Femur (tissue), 1 donor: ENCODE measurements at places on chromosomes 2 and 18.

DNA sequence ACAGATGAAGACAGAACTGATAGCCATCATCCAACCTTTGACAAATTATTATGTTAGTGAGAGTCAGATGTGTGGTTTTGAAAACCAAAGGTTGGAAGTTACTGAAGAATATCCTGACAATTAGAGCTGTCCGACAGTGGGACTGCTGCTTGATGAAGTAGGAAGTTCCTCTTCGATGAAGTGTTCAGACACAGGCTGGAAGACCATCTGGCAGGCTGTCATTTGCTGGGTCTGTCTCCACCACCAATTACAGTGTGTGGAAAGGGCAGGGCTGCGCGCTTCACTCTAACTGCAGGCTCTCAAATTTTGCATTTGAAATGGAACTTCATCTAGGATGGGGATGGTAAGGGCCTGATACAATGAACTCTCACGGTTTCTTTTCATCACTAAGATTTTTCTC, 313.8 kb downstream of the PIK3C3 start:
- peak; percentile 42 for DNase-seq

- DNase-seq, result peak; percentile 17
Observed at GRCh38 chr2:109447776-109448175, 166.0 kb downstream of the SEPTIN10 start.

- peak; percentile 61 for DNase-seq
Observed at GRCh38 chr2:203909261-203909967, 27.1 kb upstream of the ICOS start.

GRCh38 chr2:74948779-74949178, 9.7 kb upstream of the POLE4 start:
- no peak for DNase-seq

GRCh38 chr2:105711394-105711793, 33.3 kb upstream of the NCK2 start:
- DNase-seq, result no peak

GRCh38 chr2:238278626-238279323, 9.6 kb downstream of the PER2 start:
- DNase-seq, result no peak

GRCh38 chr2:101188683-101189405, 37.7 kb upstream of the TBC1D8 start:
- DNase-seq, result no peak

- no peak for DNase-seq
Observed at GRCh38 chr18:7084080-7085065, 33.2 kb downstream of the LAMA1 start.

DNA sequence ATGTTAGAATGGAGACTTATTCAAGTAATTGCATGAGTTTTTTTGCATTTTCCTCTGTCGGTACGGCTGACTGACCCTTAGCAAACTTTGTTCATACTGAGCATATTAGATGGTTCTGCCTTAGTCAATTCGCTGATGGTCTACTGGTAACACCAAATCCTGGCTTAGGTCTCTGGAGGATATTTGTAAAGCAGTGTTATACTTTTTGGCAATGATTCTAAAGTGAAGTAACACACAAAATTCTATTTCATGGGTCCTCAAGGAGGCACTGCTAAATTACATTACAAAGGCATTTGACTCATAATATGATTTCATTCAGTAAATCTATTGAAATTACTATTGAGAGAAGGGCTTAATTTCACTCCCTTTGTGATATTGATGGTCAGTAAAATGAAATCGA, 246.8 kb upstream of the RASGRP3 start:
- DNase-seq, result no peak

DNA sequence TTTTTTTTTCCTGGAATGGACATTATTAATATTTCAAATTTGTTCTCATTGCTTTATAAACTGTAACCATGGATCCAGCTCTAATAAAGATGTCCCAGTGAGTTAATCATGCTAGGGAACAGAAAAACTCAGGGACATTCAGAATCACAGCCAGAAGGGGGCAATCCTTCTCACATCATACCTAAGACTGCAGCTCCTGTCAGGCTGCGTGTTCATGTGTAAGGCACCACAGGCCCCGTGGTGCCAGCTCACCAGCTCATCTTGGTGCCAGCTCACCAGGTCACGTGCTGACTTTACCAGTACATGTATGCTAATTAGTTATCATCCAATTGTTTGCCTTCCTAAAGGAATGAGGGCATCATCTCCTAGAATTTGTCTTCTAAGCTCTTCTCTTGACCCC, 84.7 kb upstream of the NEDD4L start:
- no peak for DNase-seq
